ENCODE measurements at places on chromosomes 4 and X.

- no peak for DNase-seq
These were observed 7.3 kb upstream of the DAPP1 start for GRCh38 chr4:99809326-99809725.

DNA sequence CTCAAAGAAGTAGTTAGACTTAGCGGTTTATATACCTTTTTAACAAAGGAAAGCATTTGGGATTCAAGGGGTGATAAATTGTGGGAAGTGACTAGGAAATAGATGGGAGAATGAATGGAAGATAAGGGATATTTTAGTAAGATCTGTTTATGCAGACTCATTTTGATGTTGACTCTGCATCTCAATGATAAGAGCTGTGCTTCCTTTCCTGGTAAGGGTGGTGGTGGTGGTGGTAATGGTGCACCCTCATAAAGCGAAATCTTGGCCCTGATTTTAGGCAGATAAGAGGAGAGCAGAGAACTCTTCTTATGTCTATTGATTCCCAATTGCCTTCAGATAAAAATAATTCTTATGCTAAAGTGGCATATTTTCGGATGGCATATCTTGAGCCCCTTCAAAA, 197.1 kb downstream of the SPRY1 start:
- DNase-seq = no peak

DNA sequence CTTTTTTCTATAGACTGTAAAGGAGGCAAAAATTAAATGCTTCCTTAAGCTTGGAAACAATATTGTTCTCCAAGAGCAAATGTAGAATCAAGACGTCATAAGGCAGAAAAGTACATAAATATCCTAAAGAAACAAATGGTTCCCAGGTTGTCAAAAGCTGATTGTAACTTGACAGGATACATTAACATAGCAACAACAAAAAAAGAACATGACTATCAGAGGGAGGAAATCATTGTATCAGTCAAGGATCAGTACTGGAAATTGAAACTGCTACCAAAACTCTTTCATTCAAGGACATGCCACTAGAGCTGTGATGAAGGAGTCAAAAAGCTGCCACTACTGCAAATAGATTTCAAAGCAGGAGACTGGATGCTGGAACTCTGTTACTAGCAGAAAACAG, 168.3 kb downstream of the BTC start:
- no peak for DNase-seq

GRCh38 chr4:17448689-17449088, 63.2 kb downstream of the QDPR start:
- DNase-seq = no peak

DNA sequence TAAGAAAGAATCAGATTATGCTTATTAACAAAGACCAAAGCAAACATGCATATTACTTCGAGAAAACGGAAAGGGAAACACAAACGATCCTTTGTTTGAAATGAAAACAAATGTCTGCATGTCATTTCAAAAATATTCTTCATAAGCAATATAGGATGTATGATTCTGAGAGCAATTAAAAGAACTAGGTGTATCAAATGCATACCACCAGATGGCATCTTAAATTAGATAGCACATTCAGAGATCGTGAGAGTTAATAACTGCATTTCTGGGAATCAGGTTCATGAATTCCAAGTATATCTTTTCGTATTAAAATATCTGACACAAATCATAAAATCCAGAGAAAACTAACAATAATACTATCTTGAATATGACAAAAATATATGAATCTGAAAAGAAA, 159.5 kb downstream of the PPP3CA start:
- DNase-seq = no peak

DNA sequence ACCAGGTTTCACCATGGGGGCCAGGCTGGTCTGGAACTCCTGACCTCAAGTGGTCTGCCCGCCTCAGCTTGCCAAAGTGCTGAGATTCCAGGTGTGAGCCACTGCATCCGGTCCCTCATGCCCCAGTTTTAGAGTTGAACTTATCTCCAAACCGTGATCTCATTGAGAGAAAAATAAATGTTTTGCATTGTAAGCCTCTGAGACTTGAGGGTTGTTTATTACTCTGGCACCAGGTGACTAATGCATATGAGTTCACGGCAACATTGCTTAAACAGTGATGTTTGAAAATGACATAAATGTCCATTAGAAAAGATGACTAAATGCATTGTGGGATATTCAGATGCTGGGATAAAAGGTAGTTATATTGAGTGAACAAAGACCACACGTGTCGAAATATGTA, 22.9 kb upstream of the FAT1 start:
- no peak for DNase-seq

GRCh38 chrX:118562582-118563164, 67.1 kb downstream of the DOCK11 start:
- DNase-seq = no peak

GRCh38 chr4:55124322-55125076, 896 bp downstream of the KDR start:
- peak; percentile 65 for DNase-seq

DNA sequence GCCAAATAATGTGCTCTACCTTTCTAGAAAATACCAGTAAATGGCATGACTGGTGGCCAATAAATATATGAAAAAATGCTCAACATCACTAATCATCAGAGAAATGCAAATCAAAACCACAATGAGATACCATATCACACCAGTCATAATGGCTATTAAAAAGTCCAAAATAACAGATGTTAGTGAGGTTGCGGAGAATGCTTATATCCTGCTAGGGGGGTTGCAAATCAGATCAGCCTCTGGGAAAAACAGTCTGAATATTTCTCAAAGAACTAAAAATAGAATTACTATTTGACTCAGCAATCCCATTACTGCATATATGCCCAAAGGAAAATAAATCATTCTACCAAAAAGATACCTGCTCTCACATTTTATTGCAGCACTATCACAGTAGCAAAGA, 115.1 kb downstream of the RASGEF1B start:
- DNase-seq = no peak

DNA sequence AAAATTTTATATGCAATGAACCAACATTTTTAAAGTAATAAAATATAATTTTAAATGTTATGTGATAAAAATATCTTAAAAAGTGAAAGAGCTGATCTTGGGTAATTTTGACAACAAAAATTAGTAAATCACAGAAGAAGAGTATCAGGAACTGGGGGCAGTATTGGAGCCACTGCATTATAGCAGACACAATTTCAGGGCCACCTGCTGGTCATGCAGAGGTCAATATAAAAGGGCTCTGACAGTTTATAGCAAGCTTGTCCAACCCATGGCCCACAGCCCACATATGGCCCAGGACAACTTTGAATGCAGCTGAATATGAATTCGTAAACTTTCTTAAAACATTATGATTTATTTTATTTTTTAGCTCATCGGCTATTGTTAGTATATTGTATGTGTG, 13.0 kb upstream of the LEF1 start:
- no peak for DNase-seq

GRCh38 chr4:141759796-141760425, 123.5 kb downstream of the IL15 start:
- no peak for DNase-seq

GRCh38 chrX:397575-397974, 10.9 kb upstream of the PPP2R3B start:
- peak; percentile 81 for DNase-seq
